Activated naive CD4-positive, alpha-beta T cell (primary cell): ENCODE measurements at places on chromosomes 1 and 21.

DNA sequence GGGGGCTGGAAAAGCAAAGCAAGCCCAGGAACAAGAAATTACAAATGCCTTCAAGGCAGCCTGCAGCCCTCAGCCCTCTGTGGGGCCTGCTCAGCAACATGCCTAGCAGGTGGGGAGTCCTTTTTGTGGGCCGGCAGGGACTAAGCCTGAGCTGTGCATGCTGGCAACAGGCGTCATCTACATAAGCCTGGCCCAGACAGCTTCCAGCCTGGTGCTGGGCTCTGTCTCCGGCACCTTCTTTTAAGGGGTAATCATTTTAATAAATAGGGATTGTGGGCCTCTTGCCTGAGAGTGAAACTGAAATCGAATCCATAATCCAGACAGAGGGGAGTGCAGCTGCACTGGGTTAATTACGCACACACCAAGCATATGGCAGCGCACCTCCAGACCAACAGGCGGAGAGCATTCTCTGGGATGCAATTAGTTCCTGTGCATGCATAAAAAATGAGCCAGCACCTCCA, 96.6 kb downstream of the DDX20 start:
- no peak for DNase-seq

- DNase-seq = no peak
Measured at GRCh38 chr1:226355669-226356551, 46.9 kb upstream of the LIN9 start.

DNA sequence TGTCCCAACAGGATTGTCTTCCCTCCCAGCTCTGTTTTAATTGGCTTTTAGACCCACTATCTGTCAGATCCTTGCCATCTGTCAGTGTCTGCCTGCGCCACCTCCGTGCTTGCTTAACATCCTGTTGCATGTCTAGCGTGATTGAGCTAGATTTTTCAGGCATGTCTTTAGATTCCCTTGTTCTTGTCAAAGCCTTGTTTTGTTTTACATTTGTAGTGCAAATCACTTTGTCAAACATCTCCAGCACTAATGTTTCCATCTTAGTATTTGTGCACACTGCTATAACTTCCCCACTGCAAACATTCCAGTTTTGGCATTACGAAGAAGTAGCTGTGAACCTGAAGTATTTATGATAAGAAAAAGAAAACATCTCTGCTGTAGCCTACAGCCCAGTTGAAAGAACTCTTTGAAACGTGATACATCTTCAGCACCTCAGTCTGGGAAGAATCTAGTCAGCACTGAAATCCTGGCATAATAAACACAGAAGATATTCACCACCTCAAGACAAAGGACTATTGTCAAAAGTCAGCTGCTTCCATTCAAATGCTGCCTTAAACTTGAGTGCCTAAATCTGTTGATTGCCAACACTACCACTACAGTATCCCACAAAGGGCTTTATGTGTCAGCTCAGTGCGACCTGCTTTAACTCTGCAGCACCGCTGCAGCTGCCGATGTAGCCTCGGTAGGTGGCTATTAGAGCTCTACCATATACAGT, 105.0 kb downstream of the FNBP1L start:
- DNase-seq = no peak

GRCh38 chr1:57860325-57860724, 436.5 kb upstream of the DAB1 start:
- DNase-seq = no peak

DNA sequence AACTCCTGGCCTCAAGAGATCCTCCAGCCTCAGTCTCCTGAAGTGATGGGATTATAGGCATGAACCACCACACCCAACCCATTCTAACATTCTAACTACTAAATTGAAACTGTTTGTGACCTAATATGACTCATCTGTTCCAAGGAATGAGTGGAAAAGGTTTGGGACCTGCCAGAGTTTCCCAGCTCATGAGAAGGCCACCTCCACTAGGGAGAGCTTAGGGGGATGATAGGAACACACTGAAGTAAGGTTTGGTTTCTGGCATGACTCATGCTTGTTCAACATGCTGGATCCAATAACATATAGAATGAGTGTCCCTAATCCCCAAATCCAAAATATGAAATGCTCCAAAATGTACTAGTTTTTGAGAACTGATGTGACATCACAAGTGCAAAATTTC, 18.9 kb upstream of the SCAF4 start:
- no peak for DNase-seq

DNA sequence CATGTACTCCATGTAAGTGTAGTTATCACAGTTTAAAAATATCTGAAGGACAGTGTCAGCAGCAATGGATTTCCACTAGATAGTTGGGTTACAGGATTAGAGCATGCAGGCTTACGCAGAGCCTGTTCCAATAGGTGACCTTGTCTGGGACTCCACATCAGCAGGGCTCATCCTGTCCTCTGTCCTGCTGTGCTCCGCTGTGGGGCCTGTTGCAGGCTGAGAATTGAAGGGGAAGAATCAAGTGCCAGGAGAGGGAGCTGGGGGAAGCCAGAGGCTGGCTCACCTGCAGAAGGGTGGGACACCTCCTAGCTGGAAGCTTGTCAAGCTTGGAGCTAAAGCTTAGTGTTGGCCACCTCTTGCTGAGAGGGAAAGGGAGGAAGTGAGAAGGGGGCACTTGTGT, 62.8 kb downstream of the XCL2 start:
- DNase-seq = no peak

DNA sequence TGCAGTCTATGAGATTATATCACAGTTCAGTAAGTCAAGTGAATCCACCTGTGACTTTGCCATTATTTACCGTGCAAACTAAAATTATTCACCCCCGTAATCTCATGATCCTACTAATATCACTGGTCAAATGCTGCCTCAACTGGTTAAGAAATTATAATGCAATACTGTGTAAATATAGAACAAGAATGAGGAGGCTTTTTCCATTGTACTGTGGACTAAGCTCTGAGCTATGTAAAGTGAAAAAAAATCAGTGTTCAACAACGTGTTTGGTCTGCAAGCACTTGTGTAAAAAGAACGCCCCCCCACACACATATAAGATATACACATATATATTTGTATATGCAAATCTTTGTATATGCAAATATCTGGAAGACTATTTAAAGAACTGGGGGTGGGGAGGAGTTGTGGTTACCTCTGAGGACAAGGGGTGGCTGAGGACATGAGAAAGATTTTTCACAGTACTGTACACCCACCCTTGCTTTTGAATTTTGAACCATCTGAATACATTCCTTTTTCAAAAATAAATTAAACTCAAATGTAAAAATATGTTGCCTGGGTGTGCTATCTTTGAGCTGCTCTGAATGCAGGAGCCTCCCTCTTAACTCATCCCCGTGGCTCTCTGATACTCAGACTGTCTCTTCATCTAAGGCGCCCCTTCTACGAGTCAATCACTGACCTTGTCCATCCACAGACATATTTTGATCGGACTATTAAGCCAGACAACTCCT, 57.0 kb downstream of the PTP4A2 start:
- DNase-seq = no peak

GRCh38 chr21:41612674-41613532, 104.9 kb upstream of the TMPRSS2 start:
- no peak for DNase-seq

DNA sequence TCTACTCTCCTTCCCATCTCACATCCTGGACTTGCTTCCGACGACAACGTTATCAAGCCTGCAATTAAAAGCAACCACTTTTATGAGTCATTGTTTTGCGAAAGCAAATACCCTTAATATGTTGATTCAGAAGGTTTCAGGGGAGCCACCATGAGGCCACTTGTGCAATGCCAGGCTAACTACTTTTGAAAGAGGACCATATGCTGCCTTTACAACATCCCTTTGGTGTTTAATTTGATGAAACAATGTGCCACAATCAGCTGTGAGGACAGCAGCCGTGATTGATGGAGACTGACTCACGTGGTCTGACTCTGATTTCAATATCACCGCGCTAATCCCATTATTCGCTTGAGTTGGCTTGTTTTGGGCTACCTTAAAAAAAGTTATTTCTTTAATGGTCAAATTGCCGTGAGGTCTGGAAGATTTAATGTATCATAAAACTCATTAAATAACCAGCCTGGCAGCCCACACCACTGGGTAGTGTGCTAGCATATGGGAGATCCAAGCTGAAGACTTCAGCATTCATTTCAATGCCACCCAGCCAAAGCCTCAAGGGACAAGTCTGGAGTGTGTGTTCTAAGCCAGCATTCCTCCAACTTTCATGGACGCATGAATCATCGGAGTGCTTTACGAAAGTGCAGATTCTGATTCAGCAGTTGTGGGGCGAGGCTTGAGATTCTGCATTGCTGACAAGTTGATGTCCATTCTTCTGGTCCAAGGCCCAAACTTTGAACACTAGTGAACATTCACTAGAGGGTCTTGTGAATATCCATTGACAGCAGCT, 73.3 kb upstream of the PAXBP1 start:
- DNase-seq = no peak

DNA sequence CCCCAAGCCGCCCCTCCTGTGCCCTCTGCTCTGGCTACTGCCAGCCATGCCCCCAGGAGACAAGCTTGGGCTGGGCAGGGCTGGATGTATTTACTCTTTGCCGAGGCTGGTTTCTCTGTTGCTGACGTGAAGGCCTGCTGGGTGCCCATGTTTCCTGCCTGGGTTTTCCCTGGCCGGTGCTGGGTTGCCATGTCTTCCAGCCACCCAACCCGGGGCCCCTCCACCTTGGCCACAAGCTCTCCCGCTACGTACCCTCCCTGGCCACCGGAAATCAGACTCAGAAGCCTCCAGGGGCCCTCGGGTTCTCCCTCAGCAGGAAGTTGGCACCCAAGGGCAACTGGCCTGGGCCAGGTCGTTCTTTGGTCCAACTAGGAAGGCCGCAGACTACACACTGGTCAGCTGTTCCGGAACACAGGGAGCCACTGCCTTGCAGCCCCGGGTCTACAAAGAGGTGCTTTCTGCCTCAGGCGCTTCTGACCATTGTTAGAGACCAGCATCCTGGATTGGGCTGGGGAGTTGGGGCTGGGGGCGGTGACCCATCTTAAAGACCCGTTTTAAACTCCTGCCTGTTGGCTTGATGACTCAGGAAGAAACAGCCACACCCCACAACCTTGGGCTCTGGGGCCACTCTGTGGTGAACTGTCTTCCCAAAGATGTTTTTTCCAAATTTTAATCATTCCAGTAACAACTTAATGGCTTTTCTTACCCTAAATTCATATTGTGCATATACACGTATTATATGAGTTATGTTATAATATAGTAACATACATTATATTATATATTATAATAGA, 71.2 kb upstream of the RUNX3 start:
- no peak for DNase-seq

- DNase-seq = no peak
Measured at GRCh38 chr1:180909005-180909414, 3.7 kb upstream of the KIAA1614 start.

GRCh38 chr1:1199141-1199960, 7.0 kb downstream of the TNFRSF18 start:
- DNase-seq = no peak

DNA sequence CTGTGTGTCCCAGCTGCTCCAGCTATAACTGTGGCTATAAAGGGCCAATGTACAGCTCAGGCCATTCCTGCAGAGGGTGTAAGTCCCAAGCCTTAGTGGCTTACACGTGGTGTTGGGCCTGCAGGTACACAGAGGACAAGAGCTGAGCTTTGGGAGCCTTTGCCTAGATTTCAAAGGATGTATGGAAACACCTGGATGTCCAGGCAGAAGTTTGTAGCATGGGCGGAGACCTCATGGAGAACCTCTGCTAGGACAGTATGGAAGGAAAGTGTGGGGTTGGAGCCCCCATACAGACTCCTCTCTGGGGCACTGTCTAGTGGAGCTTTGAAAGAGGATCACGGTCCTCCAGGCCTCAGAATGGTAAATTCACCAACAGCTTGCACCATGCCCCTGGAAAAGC, 113.9 kb downstream of the RGS21 start:
- no peak for DNase-seq

DNA sequence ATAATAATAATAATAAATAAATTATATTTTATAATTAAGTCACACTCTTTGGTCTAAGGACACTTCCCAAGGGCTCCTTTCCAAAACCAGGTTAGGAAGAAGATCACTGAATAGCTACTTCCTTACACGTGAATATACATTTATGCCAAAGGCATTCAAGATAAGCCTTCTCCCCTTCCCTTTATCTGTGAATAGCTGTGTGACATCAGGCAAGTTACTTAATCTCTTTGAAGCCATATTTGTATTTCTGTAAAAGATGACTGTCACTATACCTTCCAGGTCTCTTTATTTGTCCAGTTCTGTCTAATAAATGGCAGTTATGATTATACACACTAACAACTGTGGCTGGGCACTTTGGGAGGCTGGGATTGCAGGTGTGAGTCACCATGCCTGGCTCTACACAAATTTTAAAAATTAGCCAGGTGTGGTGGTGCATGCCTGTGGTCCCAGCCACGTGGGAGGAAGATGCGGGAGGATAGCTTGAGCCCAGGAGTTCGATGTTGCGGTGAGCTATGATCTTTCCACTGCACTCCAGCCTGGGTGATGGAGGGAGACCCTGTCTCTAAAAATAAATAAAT, 5.5 kb upstream of the RNF11 start:
- no peak for DNase-seq
